ENCODE measurements at places on chromosomes 7 and 10. TPM values are rescaled to one million over a fixed set of nuclear protein-coding genes. Genes with fewer than 3 reads are reported as not detected.

- no peak for DNase-seq
These were observed 2.2 kb downstream of the CROT start for GRCh38 chr7:87347664-87348063.

- DNase-seq, result no peak
These were observed 150.2 kb upstream of the CACNA2D1 start for GRCh38 chr7:82593780-82594179.

DNA sequence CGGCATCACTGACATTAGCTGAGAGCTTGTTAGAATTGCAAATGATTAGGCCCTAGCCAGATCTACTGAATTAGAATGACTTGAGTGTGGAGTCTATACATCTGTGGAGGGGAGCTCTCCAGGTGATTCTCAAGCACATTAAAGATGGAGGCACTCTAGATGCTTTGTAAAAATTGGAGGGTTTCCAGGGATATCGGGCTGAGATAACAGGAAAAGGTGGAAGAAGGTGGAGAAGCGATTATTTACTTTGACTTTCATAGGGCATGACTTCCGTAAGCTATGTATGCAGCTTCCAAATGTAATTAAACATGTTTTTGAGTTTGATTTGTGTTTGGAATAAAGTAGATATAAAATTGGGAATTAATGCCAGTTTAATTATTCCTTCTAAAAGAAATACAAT, 235.0 kb upstream of the PTN start:
- no peak for DNase-seq

DNA sequence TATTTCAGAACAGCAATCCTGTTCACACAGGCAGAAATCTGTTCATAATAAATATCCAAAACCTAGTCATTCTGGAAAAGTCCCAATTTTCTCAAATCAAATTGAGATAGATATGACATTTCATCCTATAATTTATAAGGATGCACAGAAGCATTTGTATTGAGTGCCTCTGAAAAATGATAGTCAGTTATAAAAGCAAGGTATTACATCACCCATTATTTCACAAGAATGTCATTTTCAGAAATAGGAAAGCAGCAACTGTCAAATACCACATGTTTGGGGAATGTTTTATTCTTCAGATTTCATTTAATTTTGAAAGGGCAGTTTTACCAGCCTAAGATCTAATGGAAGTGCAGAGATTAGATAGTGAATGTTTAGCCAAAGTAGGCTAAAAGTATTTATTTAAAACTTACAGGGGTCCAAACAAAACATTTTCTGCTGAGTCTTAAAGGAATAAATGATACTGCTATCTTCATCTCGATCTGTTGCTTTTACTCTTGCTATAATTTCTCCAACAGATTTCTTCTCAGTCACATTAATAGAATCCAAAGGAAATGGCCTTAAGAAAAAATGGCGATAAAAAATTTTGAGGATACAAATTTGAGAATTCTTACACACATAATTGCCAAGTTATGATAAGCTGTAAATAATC, 185.8 kb downstream of the HGF start:
- DNase-seq, result no peak

DNA sequence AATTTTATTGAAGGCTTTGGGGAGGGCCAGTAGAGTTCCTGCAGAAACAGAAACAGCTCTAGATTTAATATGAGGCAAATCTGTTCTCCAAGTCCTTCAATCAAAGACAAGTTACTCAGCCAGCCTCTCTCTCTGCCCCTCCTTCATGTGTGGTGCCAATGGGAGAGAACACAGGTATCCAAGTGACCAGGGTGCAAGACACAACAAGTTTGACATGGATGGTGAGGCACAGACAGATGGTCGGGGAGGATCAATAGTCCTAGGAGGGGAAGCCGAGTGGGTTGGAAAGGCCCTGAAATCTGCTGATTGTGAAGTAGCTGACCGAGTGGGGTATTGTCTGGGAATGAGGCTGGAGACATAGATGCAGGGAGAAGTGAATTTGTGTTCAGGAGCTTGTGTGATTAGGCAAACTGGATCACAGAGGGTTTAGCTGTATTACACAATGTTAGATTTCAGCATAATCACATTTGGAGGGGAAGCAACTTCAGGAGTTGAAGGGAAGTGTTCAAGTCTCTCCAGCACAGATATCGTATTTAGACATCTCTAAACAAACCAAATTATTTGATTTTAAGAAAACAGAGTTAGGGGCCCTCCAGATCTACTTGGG, 1.5 kb downstream of the GIMAP1 start:
- DNase-seq, result peak; percentile 35

Gene ANKRD30A
- total RNA-seq, result not detected

DNA sequence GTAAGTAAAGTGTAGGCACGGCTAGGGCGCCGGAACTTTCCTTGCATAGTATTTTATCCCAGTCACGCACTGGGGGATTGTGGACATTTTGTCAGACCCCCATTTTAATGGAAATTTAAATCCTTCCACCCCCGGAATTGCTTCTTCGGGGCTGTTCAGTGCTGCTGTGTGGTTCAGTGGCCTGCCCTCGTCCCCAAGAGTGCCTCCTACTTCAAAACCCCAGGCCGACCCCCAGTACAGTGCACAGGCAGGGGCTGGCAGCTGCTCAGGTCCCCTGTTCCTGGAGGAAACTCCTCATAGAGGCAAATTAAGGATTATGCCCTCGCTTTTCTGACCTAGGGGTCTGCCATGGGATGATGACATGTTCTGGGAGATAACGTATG, 94.5 kb downstream of the PTPRE start:
- DNase-seq, result no peak

DNA sequence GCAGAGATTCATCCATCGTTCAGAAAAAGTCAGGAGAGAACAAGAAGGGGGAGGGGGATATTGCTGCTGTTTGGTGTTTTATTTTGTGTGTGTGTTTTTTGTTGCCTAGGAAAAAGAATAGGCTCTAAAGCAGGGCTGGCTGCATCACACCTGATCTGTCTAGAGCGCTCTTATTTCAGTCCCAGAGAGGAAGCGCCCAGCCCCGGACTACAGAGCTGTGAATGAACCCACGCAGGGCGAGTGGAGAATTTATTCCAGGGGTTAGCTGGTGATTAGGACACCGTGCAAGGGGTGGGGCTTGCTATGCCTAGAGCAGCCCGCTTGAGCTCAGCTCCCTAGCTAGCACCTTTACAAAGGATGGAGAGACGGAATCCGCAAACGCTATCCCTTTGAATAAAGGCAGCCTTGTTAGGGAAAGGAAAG, 621 bp upstream of the FAM13C start:
- peak; percentile 17 for DNase-seq

DNA sequence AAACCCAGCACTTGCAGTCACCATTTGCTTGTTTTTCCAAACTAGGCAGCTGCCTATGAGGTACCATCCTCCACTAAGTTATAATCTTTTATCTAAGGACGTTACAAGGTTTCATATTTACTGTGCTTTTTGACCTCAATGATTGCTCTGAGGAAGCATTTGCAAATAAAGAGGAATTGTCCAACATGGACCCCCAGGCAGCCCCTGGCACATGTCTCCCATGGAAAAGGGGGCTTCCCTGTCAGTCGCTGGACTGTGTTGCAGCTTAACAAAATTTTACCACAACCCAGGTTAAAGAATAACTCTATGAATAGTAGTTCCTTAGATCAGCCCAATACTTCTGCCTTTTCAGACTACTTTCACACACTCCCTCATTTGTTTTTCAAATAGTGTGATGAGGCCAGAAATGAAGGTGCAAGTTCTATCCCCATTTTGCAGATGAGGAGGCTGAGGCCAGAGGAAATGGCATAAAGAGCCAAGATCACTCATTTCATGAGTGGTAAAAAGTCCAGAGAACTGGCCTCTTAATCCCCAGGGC, 52.8 kb upstream of the ZPBP start:
- DNase-seq, result no peak

- no peak for DNase-seq
These were observed 79.9 kb downstream of the HIP1 start for GRCh38 chr7:75658802-75659201.

GRCh38 chr10:17771017-17771416, 19.0 kb downstream of the TMEM236 start:
- no peak for DNase-seq

Gene CFAP43
- 0.19 TPM for total RNA-seq

GRCh38 chr7:37970211-37970610, 49.8 kb downstream of the EPDR1 start:
- DNase-seq, result no peak

Gene TMEM176A
- not detected for total RNA-seq

Gene ELAPOR2
- 4.1 TPM for total RNA-seq

Gene CISD1
- 44.0 TPM for total RNA-seq
